ENCODE measurements at places on chromosomes 12 and 14.
A peak's percentile ranks its signal among the peaks of the same experiment; 100 is the strongest.

DNA sequence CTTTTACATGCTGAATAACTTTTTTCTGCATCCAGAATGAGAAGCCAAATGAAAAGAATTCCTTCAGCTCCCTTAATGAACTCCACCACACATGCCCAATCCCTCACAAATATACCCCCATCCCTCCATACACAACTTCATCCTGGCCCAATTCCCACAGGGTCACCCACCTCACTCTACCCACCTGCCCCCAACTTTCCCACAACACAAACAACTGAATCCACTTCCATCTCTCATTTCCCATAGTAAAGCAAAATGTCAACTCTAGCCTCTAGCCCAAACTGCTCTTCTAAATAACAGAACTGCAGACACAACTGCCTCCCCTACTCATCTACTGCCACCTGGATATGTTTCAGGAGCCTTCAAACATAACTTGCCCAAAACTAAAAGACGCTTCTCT, 18.8 kb downstream of the HECTD1 start:
- no peak for DNase-seq

DNA sequence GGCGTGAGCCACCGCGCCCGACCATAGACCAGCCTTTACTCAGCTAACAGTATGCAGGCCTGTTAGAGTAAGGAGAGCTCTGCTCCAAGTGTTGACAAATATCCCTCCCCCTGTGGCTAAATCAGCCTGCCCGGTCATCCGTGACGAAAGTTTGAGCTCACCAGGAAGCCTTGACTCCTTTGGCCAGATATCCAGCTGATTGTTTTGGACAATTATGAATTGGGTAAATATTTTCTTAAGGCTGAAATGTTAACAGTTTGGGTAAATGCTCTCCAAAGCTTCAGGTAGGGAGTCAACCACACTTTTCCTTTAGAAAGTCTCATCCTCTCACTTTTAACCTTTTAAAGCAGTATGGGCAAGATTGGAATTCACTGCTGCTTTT, 157.9 kb downstream of the PAWR start:
- no peak for DNase-seq

GRCh38 chr14:20413744-20414082, 412 bp upstream of the TEP1 start:
- no peak for DNase-seq

DNA sequence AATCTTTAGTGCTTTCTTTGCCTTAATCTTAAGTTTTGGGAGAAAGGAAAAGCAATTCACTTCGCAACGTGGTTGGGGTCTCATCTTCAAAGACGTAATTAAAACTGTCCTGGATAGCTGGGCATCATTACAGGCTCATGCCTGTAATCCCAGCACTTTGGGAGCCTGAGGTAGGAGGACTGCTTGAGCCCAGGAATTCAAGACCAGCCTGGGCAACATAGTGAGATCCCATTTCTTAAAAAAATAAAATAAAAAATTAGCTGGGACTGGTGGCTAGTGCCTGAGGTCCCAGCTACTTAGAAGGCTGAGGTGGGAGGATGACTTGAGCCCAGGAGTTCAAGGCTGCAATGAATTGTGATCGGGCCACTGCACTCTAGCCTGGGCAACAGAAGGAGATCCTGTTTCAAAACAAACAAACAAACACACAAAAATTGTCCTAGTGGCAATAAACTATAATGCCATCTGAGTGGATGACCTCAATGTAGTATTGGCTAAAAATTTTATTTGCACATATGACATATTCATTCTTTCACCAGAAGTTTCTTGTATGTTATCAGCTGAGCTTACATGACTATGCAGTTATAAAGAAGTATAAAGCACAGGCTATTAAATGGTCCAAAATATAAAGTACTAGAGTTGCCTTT, 1.6 kb upstream of the MNAT1 start:
- DNase-seq = no peak

GRCh38 chr12:98149691-98150210, 365.6 kb upstream of the TMPO start:
- DNase-seq = no peak

DNA sequence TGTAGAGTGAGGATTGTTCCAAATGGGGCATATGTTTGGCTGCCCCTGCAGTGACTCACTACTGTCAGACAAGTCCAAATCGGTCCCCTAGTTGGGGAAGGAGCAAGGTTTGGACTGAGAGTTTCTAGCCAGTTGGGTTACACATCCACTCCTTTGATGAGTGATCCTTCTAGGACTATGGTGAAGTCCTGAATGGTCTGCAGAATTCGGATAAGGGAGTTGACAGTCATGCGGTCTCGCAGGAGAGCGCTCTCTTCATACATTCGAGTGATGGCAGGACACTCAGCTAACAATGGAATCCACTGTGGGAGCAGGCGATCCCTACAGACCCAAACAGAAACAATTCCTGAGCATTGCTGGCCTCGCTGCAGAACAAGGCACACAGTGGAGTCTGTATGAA, 61.5 kb upstream of the SINHCAF start:
- no peak for DNase-seq

- no peak for DNase-seq
These were observed 838.5 kb upstream of the TMEM132C start for GRCh38 chr12:127428420-127428819.

DNA sequence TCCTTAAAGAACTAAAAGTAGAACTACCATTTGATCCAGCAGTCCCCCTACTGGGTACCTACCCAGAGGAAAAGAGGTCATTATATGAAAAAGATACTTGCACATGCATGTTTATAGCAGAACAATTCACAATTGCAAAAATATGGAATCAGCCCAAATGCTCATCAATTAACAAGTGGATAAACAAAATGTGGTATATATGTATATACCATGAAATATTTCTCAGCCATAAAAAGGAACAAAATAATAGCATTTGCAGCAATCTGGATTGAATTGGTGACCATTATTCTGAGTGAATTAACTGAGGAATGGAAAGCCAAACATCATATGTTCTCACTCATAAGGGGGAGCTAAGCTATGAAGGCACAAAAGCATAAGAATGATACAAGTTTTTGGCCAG, 64.7 kb upstream of the KRAS start:
- no peak for DNase-seq

GRCh38 chr14:105473677-105474482, 741 bp upstream of the CRIP2 start:
- peak; percentile 78 for DNase-seq

DNA sequence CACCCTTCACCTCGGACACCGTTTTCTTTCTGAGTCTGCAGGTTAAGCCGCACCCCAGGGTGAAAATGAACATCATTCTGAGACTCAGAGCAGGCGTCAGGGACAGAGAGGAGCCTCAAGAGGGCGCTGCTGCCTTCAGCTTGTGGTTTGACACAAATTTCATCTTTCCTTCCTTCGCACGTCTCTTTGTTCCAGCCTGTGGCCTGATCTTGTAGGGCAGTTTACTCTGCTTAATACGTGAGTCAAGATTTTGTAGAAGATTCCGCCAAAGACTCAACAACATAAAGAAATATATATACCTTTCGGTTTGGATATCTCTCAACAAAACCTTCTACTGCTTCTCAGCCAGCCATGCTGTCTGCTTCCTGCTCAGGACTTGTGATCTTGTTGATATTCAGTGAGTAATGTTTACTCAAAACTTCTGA, 329.3 kb upstream of the OR4E1 start:
- peak; percentile 40 for DNase-seq

DNA sequence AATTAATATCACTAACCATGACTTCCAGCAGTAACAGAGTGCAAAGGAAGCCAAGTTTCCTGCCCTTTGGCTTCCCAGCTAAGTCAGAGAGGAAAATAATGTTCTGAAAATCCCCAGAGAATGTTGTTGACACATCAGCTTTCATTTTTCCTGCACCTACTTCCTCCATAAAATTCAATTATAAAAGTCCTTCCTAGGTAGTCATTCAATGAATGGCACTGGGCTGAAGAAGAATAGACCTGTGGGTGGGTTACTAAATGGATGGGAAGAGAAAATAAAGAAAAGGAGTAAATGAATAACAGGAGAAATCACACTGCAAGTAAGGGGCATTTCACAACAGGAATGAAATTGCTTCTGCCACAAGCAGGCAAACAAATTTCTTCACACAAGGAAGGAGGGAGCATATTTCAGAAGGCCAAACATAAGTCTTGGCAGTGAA, 73.2 kb upstream of the MDM1 start:
- DNase-seq = no peak

GRCh38 chr14:99467336-99468078, 13.2 kb downstream of the SETD3 start:
- DNase-seq = no peak

- DNase-seq = no peak
These were observed 454.9 kb downstream of the ATP23 start for GRCh38 chr12:58396239-58396638.

All from K562 (cell line).